ENCODE measurements at places on chromosomes 12 and 14.

DNA sequence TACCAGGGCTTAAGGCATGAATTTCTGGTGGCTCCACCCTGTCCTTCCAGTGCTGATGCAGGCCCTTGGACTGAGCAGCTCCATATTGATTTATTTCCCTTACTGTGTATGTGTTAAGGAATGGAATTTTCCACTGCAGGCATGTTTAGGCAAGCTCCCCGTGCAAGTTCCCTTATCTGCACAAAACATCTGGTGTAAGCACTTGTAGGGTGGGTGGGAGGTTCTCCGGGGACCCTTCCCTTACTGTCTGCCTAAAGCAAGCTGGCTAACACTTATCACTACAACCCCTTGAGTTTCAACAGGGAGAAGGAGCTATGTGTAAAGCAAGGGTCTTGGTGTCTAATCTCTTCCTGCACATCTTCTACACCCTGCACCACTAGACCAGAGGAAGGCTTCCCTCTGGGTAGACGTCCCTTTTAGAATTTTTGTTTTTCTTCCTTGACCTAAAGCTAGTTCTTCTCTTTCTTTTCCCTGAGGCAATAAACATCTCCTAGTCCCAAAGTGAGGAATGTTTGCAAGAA, 22.0 kb upstream of the DRAM1 start:
- DNase-seq = no peak

DNA sequence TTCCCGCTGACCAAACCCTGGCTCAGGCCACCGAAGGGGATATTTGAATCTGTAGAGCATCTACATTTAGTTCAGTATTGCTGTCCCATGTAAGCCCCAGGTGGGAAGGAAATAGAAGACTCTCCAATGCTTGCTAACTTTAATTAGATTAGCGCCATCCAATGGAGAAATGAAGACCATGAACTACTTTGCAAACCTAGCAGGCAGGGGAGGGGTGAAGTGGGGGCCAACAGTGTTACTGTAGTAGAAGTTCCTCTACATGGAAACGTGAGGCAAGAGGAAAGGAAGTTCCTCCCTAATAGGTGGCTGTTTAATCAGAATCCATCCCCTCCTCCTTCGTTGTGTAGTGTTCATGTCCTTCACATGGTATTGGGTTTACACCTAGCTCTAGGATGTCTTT, 9.3 kb upstream of the DENND5B start:
- DNase-seq = no peak

GRCh38 chr12:1544996-1545700, 49.2 kb downstream of the FBXL14 start:
- DNase-seq = peak; percentile 78

DNA sequence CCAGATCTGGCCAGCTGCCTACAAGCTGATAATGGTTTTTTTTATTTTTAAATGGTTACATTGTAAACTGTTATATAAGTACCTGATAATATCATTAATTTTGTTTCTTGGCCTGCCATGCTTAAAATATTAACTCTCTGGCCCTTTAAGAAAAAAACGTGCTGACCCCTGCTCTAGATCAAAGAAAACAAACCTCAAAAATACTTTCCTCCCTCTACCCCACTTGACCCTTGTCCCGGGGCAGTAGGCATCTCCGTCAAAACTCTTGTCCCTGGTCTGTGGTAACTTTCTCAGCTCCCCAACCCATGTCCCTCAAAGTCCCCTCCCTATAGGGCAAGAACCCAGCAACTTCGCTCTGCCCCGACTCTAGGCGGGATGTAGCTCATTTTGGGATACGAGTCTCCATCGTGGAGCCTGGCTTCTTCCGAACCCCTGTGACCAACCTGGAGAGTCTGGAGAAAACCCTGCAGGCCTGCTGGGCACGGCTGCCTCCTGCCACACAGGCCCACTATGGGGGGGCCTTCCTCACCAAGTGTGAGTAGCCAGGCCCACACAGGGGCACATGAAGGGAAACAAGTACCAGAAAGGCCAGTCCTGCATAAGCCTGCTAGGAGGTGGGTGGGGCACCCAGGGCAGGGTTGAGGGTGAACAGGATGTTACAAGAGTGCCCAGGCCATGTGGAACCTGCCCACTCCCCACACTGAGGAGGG, 3.5 kb downstream of the RDH5 start:
- no peak for DNase-seq

GRCh38 chr12:123363740-123364531, 711 bp downstream of the SBNO1 start:
- DNase-seq = peak; percentile 67

GRCh38 chr12:12582895-12583303, 20.2 kb upstream of the DUSP16 start:
- DNase-seq = peak; percentile 68

- no peak for DNase-seq
Observed at GRCh38 chr14:84969501-84969900, 560.4 kb upstream of the FLRT2 start.

DNA sequence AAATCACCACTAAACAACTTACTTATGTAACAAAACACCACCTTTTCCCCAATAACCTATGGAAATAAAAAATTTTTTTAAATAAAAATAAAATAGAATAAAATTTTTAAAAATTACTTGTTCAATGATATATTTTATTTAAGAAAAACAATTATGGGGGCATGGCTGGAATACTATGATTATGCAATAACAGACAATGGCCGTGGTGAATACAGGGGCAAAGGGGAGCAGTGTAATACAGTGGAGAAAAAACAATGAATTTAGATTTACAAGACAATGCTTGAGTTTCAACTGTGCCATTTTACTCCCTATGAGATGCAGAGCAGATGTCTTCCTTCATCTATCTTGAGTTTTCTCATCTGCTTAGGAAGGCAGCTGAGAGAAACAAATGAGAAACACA, 72.9 kb downstream of the BLTP3B start:
- no peak for DNase-seq

- no peak for DNase-seq
Observed at GRCh38 chr12:93325855-93326254, 51.9 kb upstream of the NUDT4 start.

- DNase-seq = no peak
Observed at GRCh38 chr14:67952381-67952780, 132.8 kb downstream of the RAD51B start.

- DNase-seq = no peak
Observed at GRCh38 chr12:5192726-5193125, 149.0 kb downstream of the KCNA5 start.

GRCh38 chr12:17030338-17030737, 424.4 kb upstream of the LMO3 start:
- DNase-seq = no peak

GRCh38 chr14:88998027-88998426, 173.6 kb downstream of the TTC8 start:
- DNase-seq = no peak

- no peak for DNase-seq
Observed at GRCh38 chr14:67541448-67542387, 8.6 kb downstream of the PLEKHH1 start.

- DNase-seq = no peak
Observed at GRCh38 chr12:91289072-91289471, 106.5 kb upstream of the DCN start.

GRCh38 chr12:30286345-30286926, 409.2 kb downstream of the IPO8 start:
- DNase-seq = peak; percentile 1

DNA sequence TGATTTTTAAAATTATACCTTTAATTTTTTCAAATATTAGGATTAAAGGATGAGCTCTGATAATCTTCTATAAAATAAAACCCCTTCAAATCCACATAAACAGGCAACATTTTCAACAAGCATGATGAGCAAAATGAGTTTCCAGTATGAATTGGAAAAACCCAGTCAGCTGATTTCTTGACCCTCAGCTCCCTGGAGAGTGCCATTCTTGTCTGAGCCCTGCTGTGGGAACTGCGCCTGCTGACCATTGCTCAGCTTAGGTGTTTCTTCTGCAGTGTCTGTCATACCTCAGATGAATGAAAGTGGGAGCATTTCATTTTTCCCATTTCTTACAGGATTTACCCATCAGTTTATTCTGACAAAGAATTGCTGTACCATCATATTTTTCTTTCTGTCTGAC, 27.6 kb downstream of the MAPKAPK5 start:
- DNase-seq = no peak

DNA sequence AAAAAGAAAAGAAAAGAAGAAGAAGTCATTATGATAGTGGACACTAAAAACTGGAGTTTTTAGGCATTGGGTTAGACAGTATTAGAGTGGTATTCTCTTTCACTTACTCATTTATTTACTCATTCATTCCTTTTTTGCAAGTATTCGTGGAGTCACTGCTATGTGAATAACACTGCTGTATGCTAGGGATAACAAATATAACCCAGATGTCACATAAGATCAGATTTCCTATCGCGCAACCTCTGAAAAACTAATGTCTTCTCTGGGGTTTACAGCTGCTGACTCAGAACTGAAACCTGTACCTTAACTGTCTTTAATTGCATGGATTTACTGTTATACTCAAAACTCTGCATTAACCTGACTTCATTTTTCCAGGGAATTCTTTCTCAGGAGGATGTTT, 353.7 kb downstream of the LRIG3 start:
- no peak for DNase-seq

- no peak for DNase-seq
Observed at GRCh38 chr12:128978067-128978466, 124.8 kb downstream of the GLT1D1 start.

DNA sequence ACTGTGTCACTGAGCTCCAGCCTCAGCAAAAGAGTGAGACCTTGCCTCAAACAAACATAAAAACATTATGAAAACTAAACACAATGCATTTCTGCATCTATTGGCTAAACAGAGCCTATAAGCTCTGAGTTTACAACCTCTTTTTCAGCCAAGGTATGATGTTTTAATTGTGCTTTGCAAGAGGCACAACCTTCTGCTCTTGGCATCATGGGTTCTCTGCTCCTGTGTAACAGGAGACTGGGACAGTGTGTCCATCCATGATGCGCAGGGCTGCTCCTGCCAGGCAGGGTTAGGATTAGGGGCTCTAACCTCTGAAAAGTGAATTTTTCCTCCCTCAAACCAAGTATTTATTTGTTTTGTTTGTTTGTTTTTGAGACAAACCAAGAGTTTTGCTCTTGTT, 5.0 kb upstream of the NFKBIA start:
- no peak for DNase-seq

- DNase-seq = no peak
Observed at GRCh38 chr14:85978582-85979250, 448.8 kb downstream of the FLRT2 start.

GRCh38 chr12:118145798-118146156, 9.9 kb downstream of the PEBP1 start:
- DNase-seq = no peak

DNA sequence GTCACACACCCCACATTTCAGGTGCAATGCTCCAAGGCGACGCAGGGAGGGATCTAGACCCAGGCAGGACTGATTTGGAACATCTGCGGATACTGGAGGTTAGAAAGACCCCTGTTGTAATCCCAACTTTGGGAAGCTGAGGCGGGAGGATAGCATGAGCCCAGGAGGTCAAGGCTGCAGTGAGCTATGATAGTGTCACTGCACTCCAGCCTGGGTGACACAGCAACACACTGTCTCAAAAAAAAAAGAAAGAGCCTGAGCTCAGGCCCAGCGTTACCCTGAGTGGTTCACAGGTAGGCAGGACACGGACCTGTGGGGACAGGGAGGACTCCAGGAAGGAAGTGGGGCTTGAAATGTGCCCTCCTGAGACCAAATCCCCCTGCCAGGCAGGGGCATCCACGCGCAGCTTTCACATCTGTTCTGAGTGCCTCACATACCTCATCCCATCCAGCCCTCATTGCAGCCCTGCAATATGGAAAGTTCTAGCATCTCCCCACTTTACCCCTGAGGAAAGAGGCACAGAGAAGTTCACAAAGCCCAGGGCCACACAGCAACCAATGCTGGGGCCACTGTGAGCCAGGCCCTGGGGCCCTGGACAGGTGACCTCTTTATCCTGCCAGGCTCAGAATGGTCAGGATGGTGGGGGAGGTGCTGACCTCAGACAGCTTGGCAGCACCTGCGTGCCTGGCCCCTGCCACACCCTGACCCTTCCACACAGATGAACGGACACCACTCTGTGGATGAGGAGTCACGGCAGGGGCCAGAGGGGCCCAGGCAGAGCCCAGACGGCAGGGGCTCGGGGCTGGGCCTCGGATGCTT, 34.1 kb downstream of the CCDC85C start:
- no peak for DNase-seq

GRCh38 chr12:32448586-32448985, 49.2 kb downstream of the FGD4 start:
- no peak for DNase-seq

GRCh38 chr12:131511391-131511802, 199.5 kb upstream of the SFSWAP start:
- DNase-seq = peak; percentile 85

GRCh38 chr12:15393995-15394394, 71.7 kb downstream of the PTPRO start:
- DNase-seq = no peak

- DNase-seq = no peak
Observed at GRCh38 chr12:90757957-90758356, 197.0 kb downstream of the CCER1 start.

DNA sequence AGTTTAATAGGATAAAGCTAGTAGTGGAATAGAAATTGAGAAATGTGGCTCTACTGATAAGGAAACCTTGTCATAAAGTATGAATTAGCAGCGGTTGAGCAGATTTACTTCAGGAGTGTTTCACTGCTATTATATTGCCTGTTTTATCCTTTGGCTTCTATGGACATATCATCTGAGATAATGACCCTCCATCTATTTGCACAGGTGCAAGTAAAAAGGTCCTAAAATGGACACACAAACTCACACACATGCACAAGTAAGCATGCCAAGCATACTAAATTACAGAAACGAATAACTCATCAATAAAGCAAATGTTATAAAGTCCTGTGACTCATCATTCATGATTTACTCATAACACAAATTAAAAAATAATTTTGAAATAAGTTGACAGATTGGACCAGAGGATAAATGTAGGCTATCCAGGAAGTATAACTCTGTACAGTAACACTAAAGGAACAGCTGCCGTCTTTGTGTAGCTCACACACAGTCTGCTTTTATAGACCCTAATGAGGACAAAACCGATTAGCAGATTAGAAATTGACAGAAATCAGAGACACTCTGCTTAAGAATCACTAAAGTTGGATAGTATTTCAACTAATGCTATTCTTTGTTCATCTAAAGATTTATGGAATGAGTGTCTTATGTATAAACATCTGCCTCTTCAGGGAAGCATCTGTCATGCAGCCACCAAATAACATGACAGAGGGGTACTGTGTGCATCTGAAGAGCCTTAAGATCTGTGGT, 73.9 kb downstream of the SYT1 start:
- DNase-seq = no peak

DNA sequence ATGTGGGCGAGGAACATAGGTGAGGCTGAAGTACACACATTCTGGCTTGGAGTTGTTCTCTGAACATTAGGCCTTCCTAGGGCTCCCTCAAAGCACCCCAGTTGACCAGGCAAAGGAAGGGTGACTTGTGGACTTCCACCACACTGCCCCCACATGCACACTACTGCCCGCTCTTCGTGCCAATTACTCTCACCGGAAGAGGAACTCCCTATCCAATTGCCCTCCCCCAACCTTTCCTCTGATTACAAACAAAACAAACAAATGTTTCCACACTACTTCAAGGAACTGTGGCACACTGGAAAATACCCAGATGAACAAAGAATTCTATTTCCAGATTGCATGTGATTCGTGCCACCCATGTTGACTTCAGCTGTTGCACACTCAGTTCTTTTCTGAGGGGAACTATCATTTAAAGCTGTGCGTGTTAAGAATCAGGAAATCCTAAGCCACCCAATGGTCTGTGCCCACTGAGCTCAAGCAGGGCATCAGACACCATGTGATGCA, 139.3 kb downstream of the SSPN start:
- peak; percentile 91 for DNase-seq

- no peak for DNase-seq
Observed at GRCh38 chr12:119624966-119625365, 31.4 kb downstream of the TMEM233 start.

GRCh38 chr12:52537101-52537500, 15.8 kb downstream of the KRT71 start:
- DNase-seq = no peak

All from suppressor macrophage (primary cell).